ENCODE measurements at places on chromosomes 13 and 19.

- no peak for DNase-seq
Observed at GRCh38 chr13:47433461-47434005, 536.7 kb upstream of the HTR2A start.

DNA sequence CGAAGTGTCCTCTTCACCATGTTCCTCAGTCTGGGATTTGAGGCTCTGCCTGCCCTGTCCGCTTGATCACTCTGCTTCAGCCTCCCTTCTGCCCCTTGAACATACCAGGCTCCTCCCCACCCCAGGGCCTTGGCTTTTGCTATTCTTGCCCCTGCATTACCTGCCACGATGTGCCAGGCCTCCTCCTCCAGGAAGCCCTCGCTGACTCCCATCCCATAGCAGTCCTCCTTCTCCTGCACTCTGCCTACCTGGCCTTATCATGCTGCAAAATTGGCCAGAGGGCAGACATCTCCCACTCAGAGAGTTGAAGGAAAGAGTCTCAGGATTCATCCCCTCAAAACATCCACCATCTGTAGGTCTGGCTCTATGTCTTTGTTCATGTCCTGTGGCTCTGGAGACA is 2.2 kb downstream of the YJEFN3 start:
- DNase-seq, result no peak

GRCh38 chr19:1206150-1206863 is 729 bp downstream of the STK11 start:
- no peak for DNase-seq

GRCh38 chr13:95185311-95185710 is 115.9 kb downstream of the ABCC4 start:
- DNase-seq, result no peak

DNA sequence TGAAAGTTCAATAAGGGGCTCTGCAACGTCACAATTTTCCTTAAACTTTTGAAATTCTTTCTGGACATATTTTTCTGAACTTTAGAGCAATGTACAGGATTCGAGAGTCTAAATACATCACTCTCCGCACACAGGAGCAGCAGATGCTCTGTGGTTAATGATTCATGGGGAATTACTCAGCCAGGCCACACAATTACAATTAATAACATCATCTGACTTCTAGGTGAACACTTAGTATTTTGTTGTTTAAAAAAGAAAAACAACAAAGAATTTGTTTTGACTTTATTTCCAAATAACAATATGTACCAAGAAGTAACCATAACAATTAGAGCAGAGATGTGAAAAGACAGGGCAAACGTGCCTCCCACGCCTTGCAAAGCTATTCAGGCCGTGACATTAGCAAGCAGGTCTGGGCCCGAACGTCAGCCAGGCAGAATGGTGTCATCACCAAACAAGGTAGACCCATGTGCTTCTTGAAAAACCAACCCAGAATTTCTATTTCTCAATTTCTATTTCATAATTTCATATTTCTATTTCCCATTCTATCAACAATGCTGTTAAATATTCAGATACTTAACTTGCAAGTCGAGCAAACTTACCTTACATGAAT is 236.3 kb downstream of the COL4A1 start:
- DNase-seq, result no peak

DNA sequence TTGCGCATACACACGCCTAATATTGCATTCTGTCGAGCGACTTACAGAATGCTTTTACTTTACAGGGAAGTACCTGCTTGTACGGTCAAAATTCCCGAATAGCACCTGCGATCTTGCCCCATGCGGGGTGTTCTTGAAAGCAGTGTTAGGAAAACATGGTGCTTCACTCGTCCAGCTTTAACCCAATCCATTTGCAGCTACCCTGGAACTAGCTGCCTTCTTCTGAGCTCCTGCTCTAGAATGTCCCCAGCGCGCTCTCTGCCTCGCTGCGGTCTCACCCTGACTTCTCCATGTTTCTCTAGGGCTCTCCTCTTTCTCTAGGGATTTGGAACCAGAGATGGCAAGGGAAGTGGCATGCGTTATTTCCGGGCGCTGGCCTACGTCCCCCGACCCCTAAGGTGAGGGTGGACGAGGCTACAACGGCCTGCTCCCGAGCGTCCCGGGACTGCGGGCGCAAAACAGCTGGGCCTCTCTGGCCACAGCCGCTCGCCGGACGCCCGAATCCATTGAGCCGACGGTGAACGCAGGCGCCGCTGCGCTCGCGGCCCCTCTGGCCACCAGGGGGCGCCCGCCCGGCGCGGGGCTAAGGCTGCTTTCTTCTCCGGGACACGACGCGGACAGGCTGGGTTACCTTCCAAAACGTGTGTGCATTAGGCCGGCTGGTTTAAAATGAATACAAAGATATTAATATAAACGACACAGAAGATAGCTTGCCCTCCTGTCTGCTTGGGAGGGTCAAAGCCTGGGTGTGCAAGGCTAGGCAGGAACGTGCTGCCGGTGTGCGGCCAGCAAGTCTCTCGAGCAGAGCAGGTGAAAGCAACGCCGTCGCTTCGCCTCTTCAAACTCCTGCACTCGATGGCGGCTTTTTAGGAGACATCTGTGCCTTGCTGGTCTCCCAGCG is 1.8 kb upstream of the SPRY2 start:
- DNase-seq, result peak; percentile 87

DNA sequence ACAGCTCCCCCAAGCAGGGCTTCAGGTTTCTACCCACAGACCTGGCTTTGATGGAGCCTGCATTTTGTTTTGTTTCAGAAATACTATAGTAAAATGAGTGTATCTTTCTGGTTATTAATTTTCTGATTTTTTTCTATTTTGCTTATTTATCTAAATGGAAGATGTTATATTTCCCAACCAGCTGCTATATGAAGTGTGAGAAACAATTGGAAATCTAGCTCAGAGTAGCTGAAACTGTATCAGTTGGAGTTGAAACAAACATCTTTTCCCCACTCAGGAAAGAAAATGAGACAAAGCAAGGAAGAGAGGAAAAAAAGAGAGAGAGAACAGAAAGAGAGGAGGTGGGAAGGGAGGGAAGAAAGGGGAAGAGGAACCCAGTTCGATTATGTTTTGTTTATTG is 358.5 kb upstream of the ZNF507 start:
- no peak for DNase-seq

GRCh38 chr13:84238381-84238780 is 356.1 kb upstream of the SLITRK1 start:
- no peak for DNase-seq

GRCh38 chr19:41795031-41795461 is 1.3 kb upstream of the CEACAM3 start:
- DNase-seq, result no peak

DNA sequence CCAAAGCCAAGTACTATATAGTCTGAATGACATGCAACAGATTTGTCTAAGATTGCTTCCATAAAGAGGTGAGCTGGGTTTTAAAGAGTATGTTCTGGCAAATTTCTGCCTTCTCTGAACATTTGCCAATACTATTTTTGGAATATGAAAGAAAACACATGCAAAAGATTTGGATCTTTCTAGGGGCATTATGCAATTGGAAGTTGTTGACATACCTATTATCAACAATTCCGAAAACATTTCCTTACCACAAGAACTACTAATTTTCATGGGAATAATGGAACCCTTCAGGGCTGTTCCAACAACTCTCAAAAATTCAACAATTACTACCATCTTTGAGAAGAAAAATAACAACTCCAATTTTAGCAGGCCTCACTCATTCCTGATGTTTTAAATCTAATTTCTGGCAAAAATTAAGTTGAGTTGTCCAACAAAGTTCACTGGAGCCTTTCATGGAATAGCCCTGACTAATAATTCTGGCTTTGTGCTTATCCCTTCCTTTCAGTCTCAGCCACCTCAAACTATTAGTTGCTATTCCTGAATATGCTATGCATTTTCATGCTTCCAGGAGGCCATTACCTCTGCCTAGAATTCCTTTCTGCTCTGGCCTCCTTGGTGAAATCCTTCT is 250.0 kb downstream of the RGCC start:
- no peak for DNase-seq

- no peak for DNase-seq
Observed at GRCh38 chr19:29858621-29859020, 46.8 kb downstream of the CCNE1 start.

GRCh38 chr19:54888239-54888638 is 14.2 kb downstream of the FCAR start:
- no peak for DNase-seq

GRCh38 chr13:69619651-69620050 is 488.0 kb upstream of the ATXN8OS start:
- no peak for DNase-seq

GRCh38 chr19:51375504-51376221 is 3.2 kb upstream of the NKG7 start:
- no peak for DNase-seq

DNA sequence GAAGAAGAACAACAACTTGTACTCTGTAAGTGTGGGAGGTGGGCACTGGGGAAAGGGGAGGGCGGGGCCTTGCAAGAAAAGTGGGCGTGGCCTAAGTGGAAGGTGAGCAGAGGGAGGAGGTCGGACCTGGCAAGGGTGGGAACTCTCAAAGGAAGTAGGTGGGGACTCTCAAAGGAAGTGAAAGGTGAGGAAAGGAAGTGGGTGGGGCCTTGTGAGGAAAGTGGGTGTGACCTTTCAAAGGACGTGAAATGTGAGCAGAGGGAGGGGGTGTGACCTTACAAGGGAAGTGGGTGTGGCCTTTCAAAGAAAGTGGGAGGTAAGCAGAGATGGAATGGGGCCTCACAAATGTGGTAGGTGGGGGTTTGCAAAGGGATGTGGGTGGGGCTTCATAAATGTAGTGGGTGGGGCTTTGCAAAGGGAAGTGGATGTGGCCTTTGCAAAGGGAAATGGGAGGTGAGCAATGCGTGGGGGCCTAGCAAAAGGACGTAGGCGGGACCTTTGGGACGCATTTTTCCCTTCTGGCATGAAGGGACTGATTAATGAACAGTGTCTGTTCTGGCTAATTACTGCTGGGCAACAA is 25.9 kb downstream of the ACSBG2 start:
- no peak for DNase-seq

- no peak for DNase-seq
Observed at GRCh38 chr13:98749501-98749900, 3.0 kb downstream of the SLC15A1 start.

GRCh38 chr19:31940396-31940795 is 405.0 kb upstream of the ZNF507 start:
- no peak for DNase-seq

DNA sequence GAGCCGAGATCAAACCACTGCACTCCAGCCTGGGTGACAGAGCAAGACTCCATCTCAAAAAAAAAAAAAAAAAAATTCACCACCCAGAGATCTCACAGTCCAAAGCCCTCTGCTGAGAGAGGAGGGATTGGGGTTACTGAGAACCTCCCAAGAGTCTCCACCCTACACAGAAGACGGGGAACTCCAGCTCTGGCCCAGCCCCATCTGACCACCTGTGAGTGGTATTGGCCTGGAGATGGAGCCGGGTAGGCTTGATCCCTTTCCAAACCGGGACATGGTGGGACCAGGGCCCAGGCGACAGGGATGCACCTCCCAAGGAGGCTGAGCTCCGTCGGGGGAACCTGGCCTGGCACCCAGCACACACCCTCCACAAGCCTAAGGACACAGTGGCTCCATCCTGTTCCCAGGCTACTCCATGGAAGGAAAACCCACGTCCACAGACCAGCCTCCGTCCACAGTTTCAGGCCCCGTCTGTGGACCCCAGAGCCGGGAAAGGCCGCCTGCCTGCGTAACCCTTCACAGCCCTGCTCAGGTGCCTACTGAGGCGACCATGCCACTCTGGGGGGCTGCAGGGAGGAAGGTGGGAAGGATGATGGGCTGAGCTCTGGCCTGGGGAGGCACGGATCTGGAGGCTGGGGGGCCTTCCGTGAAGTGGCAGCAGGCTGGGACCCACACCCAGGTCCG is 1.8 kb downstream of the TMEM259 start:
- DNase-seq, result no peak

DNA sequence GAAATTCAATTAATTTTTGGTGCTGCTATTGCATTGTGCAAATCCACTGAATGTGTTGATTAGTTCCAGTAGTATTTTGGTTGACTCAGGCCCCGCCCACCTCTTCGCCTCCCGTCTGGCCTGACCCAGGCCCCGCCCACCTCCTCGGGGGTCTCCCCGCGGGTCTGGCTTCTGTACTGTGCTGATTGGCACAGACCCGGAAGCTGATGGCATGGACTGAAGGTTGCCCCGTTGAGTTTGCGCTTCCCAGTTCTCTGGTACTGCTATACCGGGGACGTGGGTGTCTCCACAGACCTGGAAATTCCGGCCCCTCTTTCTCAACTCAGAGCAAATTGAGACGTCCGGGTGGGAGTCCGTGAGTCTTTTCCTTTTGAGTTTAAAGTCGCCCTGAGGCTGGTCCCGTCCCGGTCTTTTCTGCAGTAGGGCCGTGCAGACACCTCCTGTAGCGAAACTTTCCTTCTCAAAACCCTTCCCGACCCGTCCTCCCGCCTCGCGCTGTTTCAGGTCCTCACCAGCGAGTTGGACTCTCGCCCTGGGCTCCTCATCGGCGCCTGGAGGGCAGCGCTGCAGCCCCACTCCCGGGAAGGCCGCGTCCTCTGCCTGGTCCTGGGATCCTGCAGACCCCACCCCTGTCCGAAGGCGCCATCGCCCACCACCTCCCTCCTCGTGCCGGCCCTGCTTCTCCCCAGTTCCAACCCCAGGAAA is 14.8 kb downstream of the ZNF701 start:
- no peak for DNase-seq

DNA sequence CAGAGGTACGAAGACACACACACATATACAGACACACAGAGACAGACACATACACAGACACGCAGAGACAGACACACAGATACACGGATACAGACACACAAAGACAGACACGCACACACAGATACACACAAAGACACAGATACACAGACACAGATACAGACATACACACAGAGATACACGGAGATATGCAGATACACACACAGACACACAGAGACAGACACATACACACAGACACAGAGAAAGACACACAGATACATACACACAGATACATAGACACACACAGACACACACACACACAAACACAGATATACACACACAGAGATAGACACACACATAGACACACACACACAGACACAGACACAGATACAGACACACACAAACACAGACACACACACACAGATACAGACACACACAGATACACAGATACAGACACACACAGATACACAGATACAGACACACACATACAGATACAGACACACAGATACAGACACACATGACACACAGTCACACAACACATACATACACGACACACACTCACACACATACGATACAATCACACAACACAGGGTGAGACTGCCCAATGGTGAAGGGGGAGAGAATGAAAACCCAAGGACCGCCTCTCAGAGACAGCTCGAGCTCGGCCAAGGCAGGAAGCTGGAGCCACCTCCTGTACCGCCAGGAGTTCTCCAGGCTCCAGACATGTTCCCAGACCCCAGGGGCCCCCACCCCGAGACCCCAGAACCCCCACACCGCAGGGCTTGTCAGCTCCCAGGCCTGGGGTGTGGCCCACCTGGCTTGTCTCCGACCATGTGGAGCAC is 8.8 kb upstream of the CCER2 start:
- DNase-seq, result no peak

GRCh38 chr13:50130123-50130946 is 115.1 kb downstream of the KCNRG start:
- DNase-seq, result no peak
